Motor neuron (in vitro differentiated cells): ENCODE measurements at places on chromosomes 12 and 14.

DNA sequence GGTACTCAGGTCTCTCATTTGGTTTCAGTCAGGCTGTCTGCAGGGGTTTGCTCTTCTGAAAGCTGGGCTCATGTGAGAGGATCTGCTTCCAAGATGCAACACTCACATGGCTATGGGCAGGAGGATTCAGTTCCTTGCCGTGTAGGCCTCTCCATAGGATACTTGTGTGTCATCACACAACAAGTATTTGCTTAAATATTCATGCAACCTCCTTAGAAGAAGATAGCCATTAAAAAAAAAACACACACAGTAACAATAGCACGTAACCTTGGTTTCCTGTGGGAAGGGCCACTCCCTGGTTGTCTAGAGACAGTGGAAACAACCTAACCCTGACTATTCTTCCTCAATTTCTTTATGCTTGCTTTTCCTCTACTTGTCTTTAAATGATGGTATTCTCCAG, 31.8 kb upstream of the CLEC4E start:
- no peak for ATAC-seq

GRCh38 chr14:87102811-87103378, 890.1 kb downstream of the GALC start:
- no peak for ATAC-seq

DNA sequence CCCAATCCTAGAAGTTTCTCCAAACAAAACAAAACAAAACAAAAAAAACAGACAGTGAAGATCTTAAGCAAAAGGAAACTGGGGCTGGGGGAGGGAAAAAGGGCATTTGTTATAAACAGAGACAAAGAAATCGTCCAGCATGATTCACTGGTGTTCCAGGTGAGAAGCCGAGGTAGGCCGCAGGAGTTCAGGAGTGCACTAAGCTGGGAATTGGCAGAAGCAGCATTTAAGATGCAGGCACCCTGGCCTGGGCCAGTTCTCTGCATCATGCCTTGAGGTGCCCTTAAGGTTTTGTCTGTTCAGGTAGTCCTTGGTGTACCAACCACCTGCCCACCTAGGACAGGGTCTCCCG, 11.2 kb downstream of the TBX3 start:
- ATAC-seq = no peak

DNA sequence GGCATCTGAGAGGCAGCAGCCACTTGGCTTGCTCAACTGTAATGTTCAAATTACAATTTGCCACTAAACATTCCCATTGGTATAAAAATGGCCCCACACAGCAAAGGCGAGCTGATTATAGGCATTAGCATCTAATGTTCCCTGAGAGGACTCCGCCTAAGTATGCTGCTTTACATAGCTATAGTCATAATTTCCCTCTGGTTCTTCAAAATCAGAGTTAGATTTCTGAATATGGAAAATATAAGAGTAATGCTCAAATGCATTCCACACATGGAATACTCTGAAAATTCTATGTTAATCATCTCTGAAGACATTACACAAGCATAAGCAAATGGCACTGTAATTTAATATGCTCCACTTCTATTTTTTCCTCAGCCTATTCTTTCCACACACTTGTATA, 83.7 kb upstream of the BTG1 start:
- ATAC-seq = peak; percentile 76

GRCh38 chr12:6377667-6377994, 2.3 kb upstream of the SCNN1A start:
- ATAC-seq = no peak

DNA sequence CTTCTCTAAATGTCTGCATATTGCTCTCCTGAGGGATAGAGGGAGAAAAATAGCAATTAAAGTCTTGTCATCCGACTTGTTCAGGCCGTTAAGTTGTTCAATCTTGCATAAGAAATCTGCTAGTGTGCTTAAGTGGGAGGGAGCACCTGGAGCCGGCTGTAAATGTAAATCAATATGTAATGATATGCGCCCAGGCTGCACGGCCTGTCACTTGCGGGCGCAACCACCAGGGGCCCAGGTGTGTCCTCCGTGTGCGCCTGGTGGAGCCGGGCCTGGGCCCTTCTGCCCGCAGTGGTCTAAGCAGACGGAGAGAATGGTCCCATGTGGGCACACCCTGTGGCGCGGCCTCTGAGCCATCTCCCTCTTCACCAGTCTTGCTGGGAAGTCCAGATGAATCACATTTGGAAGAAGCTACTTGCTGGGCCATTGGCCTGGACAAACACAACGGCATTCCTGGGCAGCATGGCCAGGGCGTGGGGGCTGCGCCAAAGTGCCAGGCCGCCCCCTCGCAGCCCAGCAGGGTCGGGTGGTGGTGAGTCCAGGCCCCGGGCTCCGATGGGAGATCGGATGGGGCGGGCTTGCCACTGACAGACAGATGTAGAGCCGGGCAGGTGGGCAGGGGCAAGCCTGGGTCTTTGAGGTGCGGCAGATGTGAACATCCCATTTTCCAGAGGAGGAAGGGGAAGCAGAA, 193.3 kb upstream of the C14orf180 start:
- ATAC-seq = no peak

GRCh38 chr12:53376747-53377146, 3.2 kb upstream of the SP1 start:
- no peak for ATAC-seq

GRCh38 chr12:105882404-105882803, 256.4 kb downstream of the NUAK1 start:
- peak; percentile 100 for ATAC-seq

- no peak for ATAC-seq
Measured at GRCh38 chr12:14970473-14970872, 2.4 kb upstream of the PDE6H start.

DNA sequence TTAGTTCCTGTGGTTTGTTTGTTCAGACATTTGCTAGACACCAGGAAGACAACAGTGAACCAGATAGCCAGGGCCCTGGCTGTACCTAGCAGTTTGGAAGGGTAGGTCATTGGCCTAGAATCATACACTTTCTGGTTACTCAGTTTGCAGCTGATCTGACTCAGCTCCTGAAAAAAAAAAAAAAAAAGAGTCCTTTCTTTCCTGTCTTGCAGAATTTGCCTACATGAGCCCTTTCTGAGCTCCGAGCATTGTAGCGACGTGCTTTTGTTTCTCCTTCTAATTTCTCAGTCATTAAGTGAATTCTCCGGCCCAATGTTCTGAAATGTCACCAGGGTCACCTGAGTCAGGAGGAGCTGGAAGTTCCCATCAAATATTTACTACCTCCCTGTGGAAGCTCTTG, 2.4 kb downstream of the CABP1 start:
- no peak for ATAC-seq

DNA sequence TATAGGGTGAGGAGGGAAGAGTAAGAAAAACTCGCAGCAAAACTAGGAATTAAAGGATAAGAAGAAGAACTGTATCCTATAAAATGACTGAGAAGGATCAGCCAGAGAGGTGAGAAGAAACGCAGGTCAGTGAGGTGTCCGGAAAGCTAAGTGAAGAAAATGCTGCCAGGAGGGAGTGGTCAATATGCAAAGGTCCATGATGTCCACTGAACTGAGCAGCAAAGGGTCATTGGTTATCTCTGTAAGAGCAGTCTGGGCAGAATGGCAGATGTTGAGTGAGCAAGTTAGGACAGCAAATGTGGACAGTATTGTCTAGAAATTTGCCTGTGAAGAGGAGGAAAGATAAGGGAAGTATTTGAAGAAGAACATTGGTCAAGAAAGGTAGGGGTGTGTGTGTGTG, 155.4 kb downstream of the SRGAP1 start:
- ATAC-seq = no peak

DNA sequence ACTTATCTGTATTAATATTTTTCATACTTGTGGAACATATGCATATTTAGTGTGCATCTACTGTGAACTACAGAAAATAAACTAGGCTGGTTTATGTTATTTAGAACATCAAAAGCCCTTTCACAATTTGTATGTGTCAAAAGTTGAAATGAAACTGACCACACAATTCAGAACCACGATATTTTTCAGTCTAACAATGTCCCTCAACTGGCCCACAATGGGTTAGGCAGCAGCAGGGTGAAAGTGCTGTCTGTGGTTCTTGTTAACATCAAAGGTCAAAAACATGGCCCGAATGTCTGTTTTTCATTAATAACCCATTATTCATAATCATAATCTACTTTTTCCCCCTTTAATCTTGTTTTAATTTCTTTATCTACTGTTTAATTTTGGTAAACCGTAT, 559.9 kb upstream of the ATP2B1 start:
- ATAC-seq = no peak

DNA sequence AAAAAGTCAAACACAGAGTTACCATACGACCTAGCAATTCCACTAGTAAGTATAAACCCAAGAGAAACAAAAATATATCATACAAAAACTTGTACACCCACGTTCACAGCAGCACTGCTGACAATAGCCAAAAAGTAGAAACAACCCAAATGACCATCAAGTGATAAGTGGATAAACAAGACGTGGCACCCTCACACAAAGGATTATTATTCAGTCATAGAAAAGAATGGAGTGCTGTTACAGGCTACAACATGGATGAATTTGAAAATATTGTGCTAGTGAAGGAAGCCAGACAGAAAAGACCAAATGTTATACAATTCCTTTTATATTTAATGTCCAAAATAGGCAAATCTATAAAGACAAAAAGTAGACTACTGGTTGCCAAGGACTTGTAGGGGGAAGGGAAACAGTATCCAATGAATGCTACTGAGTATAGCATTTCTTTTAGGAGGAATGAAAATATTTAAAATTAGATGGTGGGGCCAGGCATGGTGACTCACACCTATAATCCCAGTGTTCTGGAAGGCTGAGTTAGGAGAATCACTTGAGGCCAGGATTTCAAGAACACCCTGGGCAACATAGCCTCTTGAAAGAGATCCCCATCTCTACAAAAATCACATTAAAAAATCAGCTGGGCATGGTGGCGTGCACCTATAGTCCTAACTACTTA, 41.9 kb downstream of the SPTLC2 start:
- no peak for ATAC-seq

DNA sequence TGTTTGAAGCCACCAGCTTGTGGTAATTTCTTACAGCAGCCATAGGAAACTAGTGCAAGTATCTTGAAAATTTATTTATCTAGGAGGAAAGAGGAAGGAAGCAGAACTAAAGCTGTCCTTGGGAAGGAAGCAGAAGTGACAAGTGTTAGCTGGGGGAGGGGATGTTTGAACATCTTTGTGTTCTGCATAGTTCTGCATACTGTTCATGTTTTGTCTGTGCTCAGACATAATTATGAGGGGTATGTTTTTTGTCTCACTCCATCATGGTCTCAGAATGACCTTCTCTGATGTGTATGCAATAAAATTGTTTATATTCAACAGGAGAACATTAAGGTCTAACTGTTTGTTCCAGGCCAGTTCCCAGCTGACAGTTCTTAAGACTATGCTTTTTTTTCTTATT, 606.5 kb downstream of the GALC start:
- no peak for ATAC-seq

- ATAC-seq = no peak
Measured at GRCh38 chr12:120941846-120942405, 36.4 kb upstream of the HNF1A start.

- ATAC-seq = no peak
Measured at GRCh38 chr12:39587225-39587624, 32.4 kb downstream of the ABCD2 start.

- ATAC-seq = peak; percentile 13
Measured at GRCh38 chr12:49808686-49809380, 19.4 kb downstream of the NCKAP5L start.

DNA sequence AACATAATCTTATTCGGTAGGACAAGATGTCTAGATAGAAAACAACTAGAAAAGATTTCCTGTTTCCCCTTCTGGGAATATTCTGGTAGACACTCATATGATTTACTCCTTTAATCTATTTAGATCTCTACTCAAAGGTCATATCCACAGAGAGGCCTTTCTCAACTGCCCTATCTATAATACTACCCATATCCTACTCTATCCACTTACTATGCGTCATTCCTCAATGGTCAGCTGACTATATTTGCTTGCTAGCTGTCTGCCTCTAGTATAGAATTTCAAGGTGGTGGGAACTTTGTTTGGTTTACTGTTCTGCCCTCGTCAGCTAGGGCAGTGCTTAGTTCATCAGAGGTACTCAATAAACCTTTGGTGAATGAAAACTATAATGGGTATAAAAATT, 157.8 kb upstream of the PKP2 start:
- ATAC-seq = no peak

- peak; percentile 47 for ATAC-seq
Measured at GRCh38 chr12:109951751-109952150, 44.4 kb downstream of the GIT2 start.

DNA sequence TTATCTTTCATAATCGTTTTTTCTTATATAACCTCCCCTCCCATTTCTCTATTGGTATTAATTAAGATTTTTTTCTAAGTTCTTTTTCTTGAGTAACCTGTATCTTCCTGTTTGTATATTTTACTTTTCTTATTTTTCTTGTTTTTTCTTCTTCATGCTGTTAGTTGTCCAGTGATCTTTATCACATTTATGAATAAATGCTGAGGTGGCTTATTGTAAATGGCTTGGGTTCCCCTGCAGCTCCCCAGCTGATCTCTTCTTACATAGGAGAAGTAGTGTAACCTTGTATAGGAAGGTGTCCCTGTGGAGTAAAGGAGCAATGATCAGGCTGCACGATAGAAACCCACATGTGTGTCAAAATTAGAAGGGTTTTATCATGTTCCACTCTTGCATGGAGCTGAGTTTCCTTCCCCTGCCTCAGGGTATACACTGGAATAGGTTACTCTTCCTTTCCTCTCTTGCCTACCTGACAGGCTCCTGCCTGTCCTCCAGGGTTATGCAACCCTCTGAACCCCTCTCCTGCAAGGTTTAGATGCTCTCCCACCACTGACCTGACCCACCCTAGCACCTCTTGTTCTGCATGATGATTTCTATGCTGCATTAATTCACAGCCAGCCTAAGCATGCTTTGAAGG, 334.8 kb upstream of the RGS6 start:
- no peak for ATAC-seq

GRCh38 chr14:76995279-76996035, 33.1 kb downstream of the IRF2BPL start:
- no peak for ATAC-seq

DNA sequence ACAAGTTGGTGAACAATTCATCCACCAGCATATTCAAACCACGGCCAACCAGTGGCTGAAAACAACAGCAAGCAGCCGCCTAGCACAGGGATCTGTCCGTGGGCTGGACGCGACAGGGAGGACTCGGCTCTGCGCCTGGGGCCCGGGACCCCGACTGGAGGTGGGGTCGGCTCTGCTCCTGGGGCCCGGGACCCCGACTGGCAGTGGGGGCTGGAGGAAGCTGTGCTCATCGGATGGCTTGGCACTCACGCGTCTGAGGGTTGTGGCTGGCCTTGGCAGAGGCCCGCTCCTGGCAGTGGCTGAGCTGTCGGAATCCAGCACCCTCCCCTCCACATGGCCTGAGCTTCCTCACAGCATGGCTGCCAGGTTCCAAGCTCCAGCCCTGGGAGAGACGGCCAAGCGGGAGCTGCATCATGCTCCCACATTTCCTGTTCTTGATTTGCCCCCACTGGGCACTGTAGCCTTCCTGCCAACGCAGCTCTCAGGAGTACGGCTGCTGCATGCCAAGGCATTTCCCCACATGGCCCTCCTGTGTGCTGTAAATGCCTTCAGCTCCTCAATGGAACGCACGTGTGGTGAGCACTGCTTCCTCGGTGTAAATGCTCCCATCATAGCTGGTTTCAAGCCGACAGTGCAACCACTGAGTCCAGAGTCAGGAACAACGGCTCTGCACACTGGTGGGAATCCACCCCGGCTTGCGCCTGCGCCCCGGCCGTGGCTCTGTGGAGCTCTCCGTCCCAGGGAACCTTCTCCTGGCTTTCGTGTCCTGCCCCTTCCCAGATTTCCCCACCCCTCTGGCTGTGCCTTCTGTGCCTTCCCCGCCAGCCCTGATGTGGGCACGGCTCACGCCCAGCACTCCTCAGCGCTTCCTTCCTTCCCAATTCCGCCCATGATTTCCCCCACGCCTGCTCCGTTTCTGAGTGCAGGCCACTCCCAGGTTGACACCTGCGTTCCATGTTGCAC, 7.3 kb upstream of the GALNT9 start:
- no peak for ATAC-seq

- no peak for ATAC-seq
Measured at GRCh38 chr14:71063351-71063750, 156.1 kb downstream of the PCNX1 start.
